SJSA1 (cell line): ENCODE measurements at places on chromosomes 6 and 20.

- DNase-seq: no peak
Observed at GRCh38 chr6:67300430-67301040, 1334.5 kb upstream of the ADGRB3 start.

GRCh38 chr6:36599791-36600209 lies 5.6 kb downstream of the SRSF3 start:
- DNase-seq: no peak

DNA sequence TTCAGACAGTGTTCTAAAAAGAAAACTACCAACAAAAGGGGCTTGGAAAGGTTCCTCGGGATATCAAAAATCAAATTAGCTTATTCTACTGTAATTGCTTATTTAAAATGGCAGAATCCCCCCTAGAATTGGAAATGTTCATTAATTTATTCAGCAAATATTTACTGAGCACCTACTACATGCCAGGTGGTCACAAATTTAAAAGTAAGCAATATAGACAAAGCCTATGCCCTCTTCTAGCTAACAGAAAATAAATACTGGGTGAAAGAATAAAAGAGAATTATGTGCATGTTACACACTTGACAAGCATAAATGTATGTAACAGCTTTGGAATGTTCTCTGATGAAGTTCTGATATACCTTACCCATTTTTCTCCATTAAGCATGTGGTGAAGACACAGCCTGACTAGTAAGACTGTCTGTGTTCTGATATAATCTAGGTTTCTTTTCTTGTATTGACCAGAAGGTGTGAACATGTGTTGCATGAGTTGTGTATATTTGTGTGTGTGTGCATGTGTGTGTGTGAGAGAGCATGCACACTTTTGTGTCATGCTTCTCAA lies 606.7 kb upstream of the CITED2 start:
- no peak for DNase-seq

- no peak for DNase-seq
Observed at GRCh38 chr6:125754566-125754965, 5.1 kb downstream of the HEY2 start.

DNA sequence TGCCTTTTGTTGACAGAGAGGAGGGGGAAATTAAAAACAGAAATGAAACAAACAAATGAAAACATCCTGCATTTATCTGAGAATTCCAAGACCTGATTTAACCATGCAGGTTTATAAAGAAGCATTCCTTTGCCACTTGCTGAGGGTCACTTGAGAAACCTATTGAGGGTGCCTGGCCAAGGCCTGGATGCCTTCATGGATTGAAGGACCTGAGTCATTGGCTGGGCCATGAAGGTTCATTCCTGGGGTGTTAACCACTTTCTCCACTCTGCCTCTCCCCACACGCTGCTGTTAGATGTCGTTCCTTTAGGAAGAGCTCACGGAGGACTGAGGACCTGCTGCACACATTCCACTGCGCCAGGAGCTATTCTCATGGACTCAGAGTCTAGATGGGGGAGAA lies 49.7 kb downstream of the DAAM2 start:
- no peak for DNase-seq

- peak; percentile 13 for DNase-seq
Observed at GRCh38 chr6:84220809-84221409, 6.5 kb downstream of the CEP162 start.

DNA sequence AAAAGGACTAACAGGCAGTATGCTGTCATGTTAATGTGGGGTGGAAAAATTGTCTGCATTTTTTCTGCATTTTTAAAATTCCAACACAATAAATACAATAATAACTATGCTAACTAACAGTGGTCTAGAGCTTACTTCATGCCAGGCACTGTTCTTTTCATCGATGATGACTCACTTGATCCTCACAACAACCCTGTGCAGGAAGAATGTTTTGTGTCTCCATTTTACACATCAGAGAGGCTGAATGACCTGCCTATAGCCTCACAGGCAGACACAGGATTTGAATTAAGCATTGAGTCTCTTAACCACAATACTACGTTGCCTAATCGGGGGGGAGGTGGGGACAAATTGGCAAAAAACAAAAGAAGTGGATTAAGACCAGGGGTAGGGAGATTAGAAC lies 26.9 kb upstream of the FANCE start:
- DNase-seq: peak; percentile 95

- no peak for DNase-seq
Observed at GRCh38 chr6:79821859-79822258, 125.5 kb downstream of the ELOVL4 start.

- no peak for DNase-seq
Observed at GRCh38 chr20:50215101-50215690, 24.6 kb downstream of the CEBPB start.

GRCh38 chr6:93759190-93759589 lies 339.8 kb upstream of the EPHA7 start:
- no peak for DNase-seq

DNA sequence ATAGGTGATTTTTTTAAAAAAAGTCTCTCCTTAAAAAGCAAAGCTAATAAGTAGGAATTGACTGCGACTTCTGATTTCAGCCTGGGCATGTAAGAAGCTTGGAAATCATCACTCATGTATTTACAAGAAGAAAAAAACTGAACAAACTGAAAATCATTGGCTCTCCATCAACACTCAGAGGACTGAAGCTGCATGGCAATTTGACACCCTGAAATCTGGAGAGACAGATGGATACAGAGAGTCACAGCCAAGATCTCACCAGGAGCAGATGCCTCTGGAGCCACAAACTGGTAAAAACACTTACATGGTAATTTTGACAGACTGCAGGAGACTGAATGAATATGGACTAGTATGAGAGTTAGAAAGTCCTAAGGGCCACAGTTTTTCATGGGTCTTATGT lies 191.2 kb upstream of the TCF21 start:
- no peak for DNase-seq

GRCh38 chr20:309306-309840 lies 12.0 kb downstream of the ZCCHC3 start:
- no peak for DNase-seq

DNA sequence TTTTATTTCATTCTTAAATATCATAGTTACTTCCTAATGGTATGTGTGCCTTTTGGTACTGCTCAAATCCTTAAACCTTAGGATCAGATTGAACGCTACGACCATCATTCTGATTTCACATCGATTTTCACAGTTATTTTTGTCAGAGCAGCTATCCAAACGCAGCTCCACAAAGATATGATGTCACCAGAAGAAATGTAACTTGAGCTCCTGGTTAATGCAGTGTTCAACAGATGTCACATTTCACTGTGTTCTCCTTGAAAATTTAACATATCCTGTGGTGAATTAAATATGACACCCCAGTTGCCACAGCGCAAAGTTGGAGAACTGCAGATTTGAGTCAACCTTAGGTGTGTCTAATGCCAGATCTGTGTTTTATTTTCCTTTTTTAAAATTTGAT lies 81.4 kb downstream of the CTNNBL1 start:
- DNase-seq: no peak

- no peak for DNase-seq
Observed at GRCh38 chr6:82270881-82271635, 23.5 kb upstream of the IBTK start.

DNA sequence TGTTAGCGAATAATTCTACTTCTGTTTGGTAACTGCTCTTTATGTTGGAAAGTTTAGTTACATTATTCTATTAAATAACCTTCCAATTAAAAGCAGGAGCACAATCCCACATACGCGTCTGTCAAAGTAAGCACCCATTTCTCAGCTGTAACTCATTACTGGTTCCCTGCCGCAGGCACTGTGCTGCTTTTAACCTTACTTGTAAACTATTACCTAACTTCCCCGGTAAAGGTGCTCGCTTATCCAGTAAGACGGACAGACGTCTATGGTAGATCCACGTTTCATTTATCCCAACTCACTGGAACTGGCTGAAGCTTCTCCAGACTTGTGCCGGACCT lies 529 bp upstream of the ENPP4 start:
- DNase-seq: no peak

DNA sequence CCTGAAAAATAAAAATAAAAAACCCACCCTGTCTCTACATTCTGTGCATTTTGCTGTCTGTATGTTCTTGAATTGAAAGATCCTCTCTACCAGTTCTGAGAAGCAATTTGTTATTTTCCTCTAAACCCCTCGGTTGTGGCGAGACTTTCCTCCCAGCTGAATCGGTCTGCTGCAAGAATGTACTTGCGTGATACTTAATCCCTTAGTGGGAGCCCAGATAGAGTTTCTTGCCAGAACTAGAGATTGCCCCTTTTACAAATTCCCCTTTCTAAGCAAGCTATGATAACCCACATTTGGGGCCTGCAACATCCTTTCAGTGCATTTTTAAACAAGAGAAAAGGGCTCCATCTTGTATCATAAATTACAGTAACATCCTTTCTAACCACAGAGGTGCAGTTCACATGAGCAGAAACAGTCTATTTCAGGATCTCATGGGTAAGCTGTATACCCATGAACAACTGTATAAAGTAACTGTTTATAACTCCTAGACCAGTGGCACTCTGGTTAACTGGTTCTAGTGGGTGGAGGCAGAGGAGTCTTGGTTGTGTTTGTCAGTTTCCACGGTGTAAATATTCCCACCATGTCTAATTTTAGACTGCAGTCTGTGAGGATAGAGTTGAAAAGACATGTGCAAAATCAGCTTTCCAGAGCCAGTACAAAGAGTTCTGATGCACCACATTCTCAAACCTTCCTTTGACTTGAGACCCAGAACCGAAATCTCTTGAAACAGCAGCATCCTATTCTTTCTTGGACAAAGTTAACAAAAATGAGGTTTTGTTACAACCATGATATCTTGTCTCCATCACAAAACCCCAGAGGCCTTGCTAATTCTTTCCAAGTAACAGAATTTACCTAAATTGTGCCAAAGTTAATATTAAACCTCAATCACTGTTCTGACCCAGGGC lies 113.1 kb upstream of the ZNF217 start:
- no peak for DNase-seq

GRCh38 chr20:38926934-38927616 lies 858 bp downstream of the FAM83D start:
- peak; percentile 38 for DNase-seq

GRCh38 chr20:54173653-54174456 lies at the start of gene CYP24A1:
TSS of gene CYP24A1 (minus strand) at chr20:54173986. CDS start at chr20:54173579, 407 bp downstream.
- no peak for DNase-seq

GRCh38 chr6:149815788-149816187 lies 48.4 kb downstream of the LRP11 start:
- no peak for DNase-seq

DNA sequence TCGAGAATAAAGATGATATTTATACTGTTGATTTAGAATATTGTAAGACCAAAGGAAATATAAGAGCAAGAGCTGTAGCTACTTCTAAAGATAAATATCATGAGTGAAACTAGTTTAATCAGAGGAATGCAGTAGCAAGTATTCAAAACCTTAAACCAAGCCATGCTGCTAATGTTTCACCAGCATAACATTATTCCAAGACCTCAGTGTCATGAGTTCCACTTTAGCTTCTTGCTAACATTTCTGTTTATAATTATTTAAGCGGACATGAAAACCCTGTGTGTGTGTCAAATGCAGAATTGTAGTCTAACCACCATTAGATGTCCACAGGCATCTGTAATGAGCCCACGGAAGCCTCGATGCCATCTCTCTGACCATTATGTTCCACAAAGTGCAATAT lies 752.6 kb upstream of the MARCKS start:
- no peak for DNase-seq

- DNase-seq: no peak
Observed at GRCh38 chr20:4894981-4895381, 106.3 kb downstream of the SLC23A2 start.

DNA sequence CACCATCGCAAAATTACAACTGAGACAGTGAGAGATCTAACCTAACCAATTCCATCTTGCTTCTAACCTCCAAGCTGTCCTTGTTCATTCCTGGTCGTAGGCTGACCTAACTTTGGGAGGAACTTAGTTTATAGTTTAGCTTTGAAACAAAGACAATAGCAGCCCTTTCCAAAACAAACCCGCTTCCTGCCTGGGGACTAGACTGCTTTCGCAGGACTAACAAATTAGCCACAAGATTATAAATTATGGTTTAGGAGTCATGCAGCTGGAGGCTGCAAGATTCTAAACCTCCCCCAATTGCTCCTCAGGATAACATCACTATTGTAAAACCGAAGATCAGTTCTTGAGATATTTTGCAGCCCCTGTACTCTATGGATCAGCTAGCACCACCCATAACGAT lies 63.2 kb downstream of the TRIM27 start:
- DNase-seq: no peak

- peak; percentile 59 for DNase-seq
Observed at GRCh38 chr6:56278171-56278591, 30.8 kb upstream of the COL21A1 start.

DNA sequence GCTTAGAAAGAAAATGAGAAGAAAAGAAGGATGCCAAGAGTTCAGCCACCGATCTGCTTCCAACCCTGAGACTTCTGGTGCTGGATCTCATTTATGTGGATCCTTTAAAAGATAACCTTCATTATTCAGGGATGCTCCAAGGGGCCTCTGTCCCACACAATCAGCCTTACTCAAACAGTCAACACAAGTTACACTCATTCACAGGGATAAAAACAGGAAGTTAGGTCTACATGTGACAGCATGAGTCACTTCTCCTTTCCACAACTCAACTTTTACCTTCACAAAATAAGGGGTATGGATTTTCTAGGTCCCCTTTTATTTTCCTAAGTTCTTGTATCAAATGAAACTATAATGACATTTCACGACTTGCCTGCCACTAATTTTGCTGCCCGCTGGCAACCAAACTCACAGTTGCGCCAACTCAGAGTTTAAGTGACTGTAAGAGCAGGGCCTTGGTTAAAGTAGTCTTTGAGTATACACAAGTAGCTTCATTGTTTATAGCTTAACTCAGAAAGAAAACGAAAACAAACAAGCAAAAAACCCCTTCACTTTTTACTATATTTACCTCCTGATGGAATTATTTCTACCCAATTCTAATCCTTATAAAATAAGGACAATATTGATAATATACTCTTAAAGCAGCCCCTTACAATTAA lies 278.8 kb upstream of the RUNX2 start:
- peak; percentile 58 for DNase-seq

DNA sequence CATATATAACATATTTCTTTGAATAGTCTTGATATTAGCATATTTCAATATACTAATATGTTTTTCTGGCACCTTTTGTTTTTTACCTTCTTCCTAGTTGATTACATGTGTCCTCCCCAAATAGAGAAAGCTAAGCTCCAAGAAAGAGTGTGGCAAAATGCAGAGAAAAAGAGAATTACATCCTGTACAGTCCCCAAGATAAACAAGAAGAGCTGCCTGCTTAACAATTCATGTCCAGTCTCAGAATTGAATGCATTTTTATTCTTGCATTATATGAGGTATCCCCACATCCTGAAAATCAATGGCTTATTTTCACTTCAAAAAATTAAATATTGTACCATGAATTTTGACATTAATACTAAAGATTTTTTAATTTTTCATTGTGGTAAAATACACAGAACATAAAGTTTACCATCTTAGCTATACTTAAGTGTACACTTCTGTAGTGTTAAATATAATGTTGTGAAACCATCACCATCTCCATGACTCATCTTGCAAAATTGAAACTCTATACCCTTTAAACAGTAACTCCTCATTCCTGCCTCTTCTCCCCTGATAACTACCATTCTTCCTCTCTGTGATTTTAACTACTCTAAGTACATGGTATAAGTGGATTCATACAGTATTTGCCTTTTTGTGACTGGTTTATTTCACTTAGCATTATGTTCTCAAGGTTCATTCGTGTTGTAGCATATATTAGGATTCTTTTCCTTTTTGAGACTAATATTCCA lies 490.3 kb downstream of the COL12A1 start:
- no peak for DNase-seq
